ENCODE measurements at places on chromosomes 11 and 22. TPM values are rescaled to one million over a fixed set of nuclear protein-coding genes. Genes with fewer than 3 reads are reported as not detected.

GRCh38 chr22:17235149-17235655 lies 16.0 kb upstream of the ADA2 start:
- DNase-seq: peak; percentile 85

DNA sequence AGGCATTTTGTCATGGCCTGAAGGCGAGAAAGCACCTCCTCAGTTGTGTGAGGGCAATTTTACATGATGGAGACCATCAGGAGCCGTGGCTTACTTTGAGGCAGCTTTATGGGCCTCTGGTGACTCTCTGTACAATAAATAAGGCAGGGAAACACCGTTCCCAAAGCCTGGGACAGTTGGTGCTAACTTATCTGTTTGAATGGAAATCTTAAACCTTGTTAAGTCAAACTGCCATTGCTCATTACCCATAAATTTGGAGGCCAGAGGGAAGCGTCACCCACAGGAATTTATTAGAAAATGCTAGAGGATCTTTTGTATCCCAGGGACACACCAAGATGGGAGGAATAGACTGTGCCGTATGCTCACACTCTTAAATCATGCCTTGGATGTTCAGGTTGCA lies 1156.9 kb downstream of the BRD1 start:
- no peak for DNase-seq

GRCh38 chr11:101584655-101585054 lies 848 bp upstream of the TRPC6 start:
- DNase-seq: no peak

Gene BATF2
- polyA plus RNA-seq: 0.53 TPM

- DNase-seq: no peak
Observed at GRCh38 chr11:134714021-134714656, 302.1 kb upstream of the B3GAT1 start.

- no peak for DNase-seq
Observed at GRCh38 chr11:108432783-108433182, 34.5 kb downstream of the C11orf65 start.

GRCh38 chr22:27546157-27546935 lies 255.2 kb downstream of the MN1 start:
- no peak for DNase-seq

DNA sequence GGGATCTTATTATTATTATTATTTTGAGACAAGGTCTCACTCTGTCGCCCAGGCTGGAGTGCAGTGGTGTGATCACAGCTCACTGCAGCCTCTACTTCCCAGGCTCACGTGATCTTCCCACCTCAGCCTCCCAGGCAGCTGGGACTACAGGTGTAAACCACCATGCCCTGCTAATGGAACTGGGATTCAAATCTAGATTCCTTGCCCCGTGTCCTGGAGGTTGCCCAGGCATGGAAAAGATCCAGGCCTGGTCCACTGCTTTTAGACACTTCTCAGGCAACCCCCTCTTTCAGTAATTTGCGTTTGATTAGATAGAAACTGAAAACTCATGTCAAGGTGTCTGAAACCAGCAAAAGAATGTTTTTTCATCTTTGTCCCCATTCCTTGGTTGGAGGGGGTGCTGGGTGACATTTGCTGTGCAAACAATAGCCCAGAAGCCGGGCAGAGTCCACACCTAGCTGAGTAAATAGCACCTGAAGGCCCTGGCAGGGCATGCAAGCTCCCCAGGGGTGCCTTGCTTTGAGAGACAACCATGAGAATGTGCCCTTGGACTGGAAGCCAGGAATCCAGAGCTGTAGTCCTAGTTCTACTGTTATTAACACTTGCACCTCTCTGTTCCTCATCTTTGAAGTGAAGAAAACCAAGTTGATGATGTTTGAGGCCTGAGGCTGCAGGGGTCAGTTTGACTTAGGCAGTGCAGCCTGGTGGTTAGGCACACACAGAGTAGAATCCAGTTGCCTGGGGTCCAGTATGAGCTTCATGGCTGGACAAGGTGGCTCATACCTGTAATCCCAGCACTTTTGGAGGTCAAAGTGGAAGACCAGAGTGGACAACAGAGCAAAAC lies 19.1 kb upstream of the XBP1 start:
- DNase-seq: no peak

DNA sequence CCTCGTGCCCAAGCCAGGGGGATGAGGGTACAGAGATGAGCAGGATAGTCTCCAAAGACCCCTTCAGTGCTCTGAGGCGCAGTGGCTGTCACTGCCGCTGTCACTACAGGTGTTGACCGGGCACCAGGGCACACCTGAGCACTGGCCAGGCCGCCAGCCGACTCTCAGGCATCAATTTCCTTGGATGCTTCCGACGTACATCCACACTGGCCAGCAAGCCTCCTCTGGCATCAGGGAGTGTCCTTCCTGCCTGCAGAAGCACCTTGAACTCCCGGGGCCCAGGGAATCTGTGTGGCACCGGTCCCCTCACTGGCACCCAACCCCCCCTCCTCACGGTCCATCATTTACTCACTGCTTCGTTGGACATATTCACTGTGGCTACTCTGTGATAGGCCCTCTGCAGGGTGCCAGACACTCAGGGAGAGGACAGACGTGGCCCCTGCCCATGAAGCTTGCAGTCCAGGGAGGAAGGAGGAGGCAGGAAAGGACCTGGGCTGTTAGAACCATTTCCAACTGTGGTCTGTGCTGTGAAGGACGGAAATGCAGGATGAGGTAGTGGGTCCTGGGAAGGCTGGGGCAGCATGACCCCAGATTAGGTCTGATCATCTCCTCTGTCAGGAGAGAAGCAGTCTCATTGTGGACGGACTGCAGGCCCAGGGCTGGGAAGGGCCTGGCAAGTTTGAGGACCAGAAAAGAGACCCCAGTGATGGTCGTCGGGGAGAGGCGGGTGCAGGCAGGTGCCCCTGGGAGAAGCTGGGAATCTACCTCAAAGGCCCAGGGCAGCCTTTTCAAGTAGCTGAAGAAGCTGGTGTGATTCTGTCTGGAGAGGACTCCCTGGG lies 46.3 kb upstream of the ANO1 start:
- no peak for DNase-seq

Gene OSBP2
- polyA plus RNA-seq: 1.7 TPM

Data from GM23338 (cell line).